Epithelial cell of prostate (primary cell): ENCODE measurements at places on chromosomes 1 and 21.
A peak's percentile ranks its signal among the peaks of the same experiment; 100 is the strongest.

DNA sequence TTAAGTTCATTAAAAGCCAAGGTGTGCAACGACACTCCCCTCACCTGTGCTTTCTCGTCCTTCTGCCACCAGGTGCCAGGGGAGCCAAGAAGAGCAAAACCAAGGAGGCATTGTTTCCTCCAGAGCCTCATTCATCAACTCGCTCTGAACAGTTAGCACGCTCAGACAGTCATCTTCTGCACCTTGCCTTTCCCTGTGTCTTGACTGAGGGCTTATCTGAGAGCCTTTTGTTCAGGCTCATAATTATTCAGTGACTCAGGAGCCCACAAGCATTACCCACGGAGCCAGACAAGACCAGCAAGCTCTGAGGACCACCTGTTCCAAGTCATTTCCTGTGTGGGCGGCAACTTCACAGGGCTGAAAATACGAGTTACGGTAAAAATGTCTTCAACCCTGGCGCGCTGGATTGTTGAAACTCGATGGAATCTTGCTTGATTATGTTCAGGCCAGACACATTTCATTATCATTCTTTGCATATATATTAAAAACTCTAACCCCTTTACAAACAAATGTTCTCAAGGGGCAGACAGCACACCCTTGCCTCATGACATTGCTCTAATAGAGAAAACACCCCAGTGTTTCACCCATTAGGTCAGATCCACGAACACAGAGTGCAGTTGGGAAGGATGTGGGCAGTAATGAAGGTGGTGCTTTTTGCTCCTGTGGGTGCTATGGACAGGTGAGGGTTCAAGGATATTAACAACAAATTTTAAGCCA lies 89.7 kb upstream of the RUNX1 start:
- DNase-seq: peak; percentile 94

- DNase-seq: no peak
These were observed 354.6 kb downstream of the ZNF326 start for GRCh38 chr1:90349510-90349909.

DNA sequence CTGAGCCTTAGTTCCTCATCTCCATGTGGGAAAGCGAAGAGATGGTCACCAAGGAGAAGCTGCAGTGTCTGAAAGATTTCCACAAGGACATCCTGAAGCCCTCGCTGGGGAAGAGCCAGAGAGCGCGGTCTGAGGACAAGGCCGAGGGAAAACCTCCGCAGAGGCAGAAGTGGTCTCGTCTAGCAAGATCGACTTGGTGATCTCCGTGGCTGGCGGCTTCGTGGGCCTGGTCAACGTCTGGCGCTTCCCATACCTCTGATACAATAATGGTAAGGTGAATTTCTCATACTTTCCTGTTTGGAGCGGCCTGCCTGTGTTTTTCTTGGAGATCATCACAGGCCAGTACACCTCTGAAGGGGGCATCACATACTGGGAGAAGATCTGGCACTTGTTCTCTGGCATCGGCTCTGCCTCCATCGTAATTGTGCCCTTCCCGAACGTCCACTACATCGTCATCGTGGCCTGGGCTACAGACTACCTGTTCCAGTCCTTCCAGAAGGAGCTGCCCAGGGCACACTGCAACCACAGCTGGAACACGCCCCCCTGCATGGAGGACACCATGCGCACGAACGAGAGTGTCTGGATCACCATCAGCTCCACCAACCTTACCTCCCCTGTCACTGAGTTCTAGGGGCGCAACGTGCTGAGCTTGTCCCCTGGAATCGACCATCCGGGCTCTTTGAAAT lies 841.1 kb upstream of the TMPRSS15 start:
- DNase-seq: no peak

GRCh38 chr1:191707288-191707687 lies 451.0 kb upstream of the RGS18 start:
- DNase-seq: no peak

DNA sequence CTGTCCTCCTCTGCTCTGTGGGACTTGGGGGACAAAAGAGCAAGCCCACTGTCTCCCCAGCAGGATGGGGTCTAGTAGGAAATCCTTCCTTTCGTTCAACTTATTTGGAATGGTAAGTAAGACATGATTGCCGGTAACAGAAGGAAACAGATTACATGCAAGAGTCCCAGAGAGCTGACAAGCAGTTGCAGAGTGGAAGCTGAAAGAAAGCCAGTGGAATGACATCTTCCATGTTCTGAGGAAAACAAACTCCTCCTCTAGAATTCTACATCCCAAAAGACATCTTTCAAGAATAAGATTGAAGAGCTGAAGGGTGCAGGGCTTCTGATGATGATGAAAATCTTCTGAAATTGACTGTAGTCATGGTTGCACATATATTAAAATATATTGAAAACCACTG lies 619.4 kb downstream of the KIF26B start:
- no peak for DNase-seq

DNA sequence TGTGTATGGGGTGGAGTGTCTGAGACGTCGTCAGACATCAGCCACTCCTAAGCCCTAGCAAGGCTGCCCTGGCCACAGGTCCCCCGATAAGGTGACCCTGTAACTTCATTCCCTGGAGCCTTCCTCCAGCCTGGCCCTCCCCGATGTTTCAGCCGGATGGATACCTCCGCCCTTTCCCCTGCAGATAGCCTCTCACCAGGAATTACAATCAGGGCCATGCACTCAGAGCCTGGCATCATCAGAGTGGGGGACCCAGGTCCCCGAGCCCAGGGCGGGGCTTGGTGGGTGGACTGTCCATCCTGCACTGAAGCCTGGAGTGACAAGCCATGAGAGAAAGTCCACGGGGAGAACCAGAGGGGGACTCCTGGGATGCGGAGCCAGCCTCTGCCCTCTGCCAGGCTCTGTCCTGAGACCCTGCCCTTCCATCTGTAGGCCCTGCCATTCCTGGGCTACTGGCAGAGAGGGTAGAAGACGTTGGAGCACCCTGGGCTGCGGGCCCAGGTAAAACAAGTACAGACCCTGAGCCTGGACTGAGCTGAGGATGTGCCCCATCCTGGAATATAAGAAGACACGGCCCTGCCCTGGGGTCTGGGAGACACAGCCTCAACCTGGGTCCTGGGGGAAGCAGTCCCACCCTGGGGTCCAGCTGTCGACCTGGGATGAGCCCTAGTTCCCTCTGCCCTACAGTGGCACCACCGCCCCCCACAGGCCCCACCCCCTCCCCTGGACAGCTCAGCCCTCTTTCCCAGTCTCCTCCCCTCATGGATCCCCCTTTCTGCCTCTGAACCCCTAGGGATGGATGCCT lies 16.8 kb upstream of the ARF1 start:
- no peak for DNase-seq

DNA sequence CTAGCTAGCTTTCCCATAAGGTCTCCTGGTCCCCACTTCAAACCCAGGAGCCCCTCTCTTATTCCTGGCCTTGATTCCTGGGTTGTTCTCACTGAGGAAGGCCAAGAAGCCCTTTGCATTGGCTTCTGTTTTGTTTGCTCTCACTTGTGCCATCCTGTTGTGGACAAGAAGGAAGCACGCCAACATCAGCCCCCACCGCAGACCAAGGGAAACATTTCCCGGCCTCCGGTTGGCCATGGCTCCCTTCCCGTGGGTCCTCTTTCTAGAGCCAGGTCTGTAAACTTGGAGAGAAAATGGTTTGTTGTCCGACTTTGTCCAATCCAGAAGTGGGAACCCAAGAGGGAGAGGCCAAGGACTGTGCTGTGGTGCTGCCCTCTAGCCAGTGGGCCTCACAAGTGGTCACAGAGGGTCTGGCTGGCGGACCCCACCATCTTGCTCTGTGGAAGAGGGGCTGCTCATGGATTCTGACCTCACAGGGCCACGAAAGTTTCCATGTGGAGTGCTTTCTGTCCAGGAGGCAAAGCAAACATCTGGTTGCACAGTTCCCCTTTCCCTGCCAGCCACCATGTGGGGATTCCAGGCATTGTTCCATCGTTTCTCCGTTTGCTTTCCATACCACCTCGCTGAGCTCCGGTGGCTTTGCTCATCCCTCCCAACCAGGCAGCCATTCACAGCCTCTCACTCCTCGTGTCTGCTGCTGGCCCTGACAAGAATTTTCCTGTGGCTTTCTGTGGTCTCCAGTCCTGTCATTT lies 18.9 kb upstream of the TENT5C start:
- no peak for DNase-seq

- DNase-seq: no peak
These were observed at the start of gene DENND2C for GRCh38 chr1:114669562-114670082. TSS of gene DENND2C (minus strand) at chr1:114670049. CDS start at chr1:114625984, 44,065 bp downstream.

DNA sequence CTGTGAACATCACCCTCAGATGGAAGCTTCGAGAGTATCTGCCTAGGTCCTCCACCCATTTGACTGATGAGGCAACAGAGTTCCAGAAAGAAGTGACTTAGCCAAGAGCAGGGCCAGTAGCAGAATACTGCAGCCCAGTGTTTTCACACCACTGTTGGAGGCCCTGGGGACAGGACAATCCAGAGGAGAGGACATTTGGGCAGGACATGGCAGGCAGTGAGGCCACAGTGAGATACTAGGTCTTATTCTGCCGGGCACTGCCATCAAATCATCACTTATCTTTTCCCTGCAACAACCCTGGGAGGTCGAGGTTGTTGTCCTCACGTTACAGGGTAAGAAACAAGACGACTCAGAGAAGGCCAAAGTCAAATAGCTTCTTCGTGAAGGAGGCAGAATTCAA lies 5.5 kb upstream of the FOXO6 start:
- DNase-seq: no peak

- DNase-seq: no peak
These were observed 24.0 kb downstream of the CDK18 start for GRCh38 chr1:205528446-205528886.
